ENCODE measurements at places on chromosomes 5 and 9. TPM values are rescaled to one million over a fixed set of nuclear protein-coding genes. Genes with fewer than 3 reads are reported as not detected.

The OSMR gene
- total RNA-seq = 59.1 TPM

The ORM2 gene
- total RNA-seq = not detected

The FRMD3 gene
- 24.6 TPM for total RNA-seq

The FGFR4 gene
- total RNA-seq = 4.2 TPM

The ADRA1B gene
- total RNA-seq = 0.13 TPM

The IL9 gene
- total RNA-seq = not detected

The LRRC19 gene
- not detected for total RNA-seq

The WDR38 gene
- not detected for total RNA-seq

The FAM153A gene
- not detected for total RNA-seq
